ENCODE measurements at places on chromosomes 1 and 21.

DNA sequence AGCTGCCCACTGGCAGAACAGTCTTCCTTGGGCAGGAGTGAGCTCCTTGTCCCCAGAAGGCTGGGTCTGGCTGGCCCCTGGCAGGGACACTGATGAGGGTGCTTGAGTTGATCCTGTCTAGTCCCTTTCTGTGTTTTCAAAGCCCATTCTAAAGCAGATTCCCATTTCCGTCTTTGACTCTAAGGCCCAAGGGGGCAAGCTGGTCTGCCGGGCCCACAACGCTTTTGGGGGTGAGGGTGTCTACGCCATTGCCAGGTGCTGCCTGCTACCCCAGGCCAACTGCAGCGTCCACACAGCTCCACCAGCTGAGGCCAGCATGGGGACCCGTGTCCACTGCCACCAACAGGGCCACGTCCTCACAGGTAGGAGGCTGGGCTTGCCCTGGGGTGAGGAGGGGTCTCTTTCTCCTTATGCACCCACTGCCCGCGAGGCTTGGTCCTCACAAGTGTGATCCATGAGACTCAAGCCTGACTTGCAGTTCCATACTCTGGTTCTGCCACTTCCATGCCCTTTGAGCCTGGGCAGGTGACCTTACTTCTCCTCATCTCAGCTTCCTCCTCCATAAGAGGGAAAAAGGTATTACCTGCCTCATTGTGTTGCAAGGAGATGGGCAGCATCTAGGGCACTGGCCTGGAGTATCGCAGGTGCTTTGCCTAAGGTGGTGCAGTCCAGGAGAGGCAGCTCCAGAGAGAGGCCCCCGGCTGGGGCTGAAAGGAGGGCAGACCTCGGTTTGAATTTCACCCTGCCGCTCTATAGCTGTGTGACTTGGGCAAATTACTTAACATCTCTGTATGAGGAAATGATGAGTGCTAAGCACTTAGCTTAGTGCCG is 20.2 kb downstream of the PCSK9 start:
- DNase-seq, result no peak

DNA sequence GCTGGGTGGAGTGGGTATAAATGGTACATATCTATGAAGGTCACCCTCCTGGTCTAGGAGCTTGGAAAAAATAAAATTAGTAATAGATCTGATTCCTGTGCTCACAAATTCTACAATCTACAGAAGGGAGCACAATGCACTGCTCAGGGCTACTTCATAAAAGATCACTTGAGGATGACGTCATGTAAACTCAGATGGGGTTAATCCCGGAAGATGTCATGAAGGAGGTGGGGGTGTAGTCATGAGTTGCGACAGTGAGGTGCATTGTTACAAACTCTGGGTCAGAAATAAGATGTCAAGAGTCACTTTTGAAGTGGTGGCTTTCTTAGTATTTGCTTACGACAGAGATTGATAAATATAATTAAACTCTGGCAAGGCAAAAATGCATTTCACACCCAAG is 68.2 kb downstream of the LHX9 start:
- no peak for DNase-seq

DNA sequence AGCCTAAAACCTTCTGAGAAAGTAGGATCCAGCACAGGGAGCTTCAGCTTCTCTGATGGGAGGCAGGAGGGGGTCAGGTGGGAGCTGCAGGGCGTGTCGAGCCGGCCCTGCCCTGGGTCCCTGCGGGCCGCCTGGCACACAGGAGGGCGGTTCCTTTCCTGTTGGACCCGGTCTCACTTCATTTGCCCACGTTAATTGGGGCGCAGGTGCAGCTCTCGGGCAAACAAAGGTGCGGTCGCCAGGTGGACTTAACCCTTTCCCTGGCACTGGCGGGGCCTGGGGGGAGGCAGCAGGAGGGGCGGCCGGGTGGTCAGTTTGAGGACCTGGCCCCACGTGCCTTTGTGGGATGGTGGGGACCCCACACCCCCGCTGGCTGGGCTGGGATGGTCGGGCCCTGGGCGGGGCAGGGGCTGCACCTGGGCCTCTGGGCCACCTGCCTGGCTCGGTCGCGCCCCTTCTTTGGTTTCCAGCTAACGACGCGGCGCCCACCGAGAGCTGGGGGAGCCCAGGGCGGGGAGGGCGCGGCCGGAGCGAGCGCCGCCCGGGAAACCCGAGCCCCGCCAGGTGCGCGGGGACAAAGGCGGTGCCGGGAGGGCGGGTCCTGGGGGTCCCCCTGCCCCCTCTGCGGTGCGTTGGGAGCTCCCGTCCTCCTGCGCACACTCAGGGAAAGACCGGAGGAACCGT is 20.8 kb upstream of the C1orf159 start:
- no peak for DNase-seq

DNA sequence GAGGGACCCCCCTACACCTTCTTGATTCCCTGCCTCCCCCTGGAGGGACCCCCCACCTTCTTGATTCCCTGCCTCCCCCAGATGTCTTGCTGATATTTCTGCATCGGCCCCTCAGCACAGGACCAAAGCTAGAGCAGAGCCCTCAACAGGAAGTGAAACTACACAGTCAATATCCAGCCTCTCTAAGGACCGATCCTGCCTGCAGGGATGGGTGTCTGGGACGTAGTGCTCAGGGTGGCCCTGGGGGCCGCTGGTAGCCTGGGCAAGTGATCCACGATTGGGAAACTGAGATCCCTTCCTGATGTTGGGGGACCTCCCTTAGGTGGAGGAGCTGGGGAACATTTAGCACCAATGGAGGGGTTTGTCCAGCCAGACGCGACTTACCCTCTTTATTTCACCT is 3.9 kb upstream of the LEFTY2 start:
- no peak for DNase-seq

DNA sequence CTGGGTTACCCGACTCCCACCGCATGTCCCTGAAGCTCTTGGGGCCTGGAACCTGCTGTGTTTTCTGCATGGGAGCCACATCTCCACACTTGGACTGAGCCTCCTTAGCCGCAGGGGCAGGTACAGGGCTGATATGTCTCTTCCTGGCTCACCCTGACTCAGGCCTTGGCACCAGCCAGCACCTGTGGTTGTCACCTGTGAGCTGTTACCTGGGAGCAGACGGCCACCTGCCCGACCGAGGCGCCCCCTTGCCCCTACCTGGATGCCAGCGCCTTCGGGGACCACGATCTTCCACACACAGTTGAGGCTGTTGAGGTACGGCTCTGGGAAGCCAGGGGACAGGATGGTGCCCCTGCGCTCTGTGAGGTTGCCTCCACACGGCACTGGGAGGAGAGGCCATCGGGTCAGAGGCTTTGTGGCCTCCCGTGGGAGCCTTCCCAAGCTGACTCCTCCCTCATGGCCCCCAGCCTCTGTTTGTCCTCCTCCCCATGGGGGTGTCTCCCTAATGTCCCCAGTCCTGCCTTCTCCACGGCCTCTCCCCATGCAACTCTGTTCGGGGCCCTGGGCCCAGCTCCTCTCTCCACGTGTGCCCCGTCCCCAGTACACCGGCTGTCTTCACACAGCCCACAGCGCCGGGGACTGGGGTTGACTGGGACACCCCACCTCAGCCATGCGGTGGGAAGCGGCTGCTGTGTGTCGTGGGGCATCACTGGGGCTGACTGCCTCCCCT is 152.0 kb downstream of the ZSCAN20 start:
- DNase-seq, result no peak

- DNase-seq, result no peak
These were observed 3.8 kb downstream of the SMG7 start for GRCh38 chr1:183476081-183476480.

All from nucleus accumbens (tissue), 56 donors.